ENCODE measurements at places on chromosomes 7 and 10.

DNA sequence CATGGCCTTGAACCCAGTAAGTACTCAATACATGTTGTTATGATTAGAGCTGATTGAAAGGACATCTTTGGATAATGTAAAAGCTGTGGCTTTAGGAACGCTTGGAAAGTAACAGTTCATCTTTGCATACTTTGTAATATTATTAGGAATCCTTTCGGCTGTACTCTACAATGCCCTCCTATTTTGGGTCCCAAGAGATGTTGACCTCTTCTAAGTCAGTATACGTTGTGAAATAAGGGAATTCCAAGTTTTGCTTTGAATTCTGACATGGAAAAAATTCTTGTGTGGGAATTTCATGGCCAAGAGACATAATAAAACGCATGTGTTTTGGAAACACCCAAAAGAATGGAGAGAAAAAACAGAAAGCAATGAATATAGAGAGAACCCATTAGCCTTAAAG lies 7.7 kb downstream of the AGR3 start:
- no peak for DNase-seq

DNA sequence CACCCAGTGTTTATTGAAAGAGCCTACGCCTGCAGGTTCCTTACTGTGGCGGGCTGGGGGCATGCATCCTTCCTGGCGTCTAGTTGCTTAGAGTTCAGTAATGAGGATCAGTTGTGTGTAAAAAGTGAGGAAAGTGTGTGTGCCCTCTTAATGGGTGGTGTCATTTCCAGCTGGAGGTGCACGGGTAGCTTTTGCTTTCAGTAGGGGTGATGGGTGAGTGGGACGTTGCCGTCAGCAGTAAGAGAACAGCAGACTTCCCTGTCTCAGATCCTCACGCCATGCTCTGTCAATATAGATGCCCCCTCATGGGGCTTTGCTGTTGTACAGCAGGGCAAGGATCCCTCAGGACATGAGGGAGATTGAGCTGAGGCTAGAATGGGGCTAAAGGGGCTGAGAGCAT lies 352.6 kb upstream of the GALNT17 start:
- no peak for DNase-seq

GRCh38 chr7:24980534-24981170 lies 674 bp upstream of the OSBPL3 start:
- no peak for DNase-seq

GRCh38 chr7:159097661-159098423 lies 46.8 kb downstream of the VIPR2 start:
- no peak for DNase-seq

- DNase-seq: no peak
Observed at GRCh38 chr10:128793726-128794655, 667.8 kb upstream of the MKI67 start.
